SW 1271 (cell line): ENCODE measurements at places on chromosomes 5 and 9.

GRCh38 chr5:103938146-103938695, 375.6 kb upstream of the NUDT12 start:
- DNase-seq, result no peak

DNA sequence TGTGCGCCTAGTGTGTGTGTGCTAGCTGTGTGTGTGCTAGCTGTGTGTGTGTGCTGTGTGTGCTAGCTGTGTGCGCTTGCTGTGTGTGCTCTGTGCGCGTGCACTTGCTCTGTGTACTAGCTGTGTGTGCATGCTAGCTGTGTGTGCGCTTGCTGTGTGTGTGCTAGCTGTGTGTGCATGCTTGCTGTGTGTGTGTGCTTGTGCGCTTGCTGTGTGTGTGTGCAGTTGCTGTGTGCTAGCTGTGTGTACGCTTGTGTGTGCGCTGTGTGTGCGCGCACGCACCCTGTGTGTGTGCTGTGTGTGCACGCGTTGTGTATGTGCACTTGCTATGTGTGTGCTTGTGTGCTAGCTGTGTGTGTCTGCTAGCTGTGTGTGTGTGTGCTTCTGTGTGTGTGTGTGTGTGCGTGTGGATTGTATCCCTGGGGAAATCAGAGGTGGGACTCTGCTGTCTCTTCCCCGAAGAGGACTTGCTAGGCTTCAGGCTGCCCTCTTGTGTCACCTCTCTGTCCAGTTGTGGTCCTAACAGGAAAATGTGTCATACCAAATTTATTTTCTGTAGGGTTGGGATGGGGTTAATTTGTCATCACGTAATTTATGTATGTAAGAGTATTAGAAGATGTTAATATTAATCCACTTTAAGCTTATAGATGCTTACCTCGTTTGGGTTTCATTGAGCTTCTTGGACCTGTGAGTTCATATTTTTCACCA, 38.9 kb downstream of the TPPP start:
- DNase-seq, result no peak

GRCh38 chr5:117803533-117803932, 1184.8 kb downstream of the DTWD2 start:
- peak; percentile 44 for DNase-seq

- DNase-seq, result peak; percentile 29
Observed at GRCh38 chr9:129482521-129483414, 138.1 kb downstream of the C9orf50 start.

- no peak for DNase-seq
Observed at GRCh38 chr9:17665450-17665849, 86.6 kb downstream of the SH3GL2 start.
